Stimulated activated CD4-positive, alpha-beta T cell treated with anti-CD3 and anti-CD28 coated beads, Interleukin-1b, Interleukin-23, amount 100 ng/mL, for 1 hour (primary cell): ENCODE measurements at places on chromosomes 6 and 20.

DNA sequence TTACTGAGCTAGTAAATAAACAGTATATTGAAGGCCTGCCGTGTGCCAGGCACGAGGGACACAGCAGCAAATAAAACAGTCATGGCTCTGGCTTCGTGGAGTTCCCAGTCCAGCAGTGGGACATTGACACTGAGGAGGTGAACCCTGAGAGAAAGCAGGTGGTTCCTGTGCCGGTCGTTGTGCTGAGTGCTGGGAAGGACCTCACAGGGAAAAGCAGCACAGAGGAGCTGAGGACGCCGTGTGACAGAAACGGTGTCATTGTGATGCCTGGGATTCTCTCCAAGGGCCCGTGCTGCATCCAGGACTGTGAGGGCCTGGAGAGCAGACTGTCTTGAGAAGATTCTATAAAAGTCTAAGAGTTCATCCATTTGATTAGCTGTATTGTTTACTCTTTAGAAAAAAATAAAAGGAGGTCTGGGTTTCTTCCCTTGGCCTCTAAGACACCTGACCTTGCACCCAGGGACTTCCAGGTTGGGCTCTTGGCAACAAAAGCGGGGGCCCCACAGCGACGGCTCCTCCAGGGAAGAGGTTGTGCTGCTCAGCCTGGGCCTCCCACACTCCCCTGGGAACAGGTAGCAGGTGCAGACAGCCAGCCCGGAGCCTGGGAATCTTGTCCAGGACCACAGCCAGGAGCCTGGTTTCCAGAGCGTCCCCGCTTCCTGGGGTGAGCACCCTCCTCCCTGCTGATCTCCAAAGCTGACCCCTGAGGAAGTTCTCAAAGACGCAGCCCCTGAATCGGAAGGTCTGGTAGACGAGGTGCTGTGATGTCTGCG is 251.2 kb upstream of the PMEPA1 start:
- DNase-seq = no peak

- no peak for DNase-seq
These were observed 3.2 kb downstream of the TTBK1 start for GRCh38 chr6:43246301-43247113.

- no peak for DNase-seq
These were observed 13.3 kb downstream of the GRM4 start for GRCh38 chr6:34132486-34133185.

- no peak for DNase-seq
These were observed 26.9 kb downstream of the RING1 start for GRCh38 chr6:33235221-33235634.

- DNase-seq = no peak
These were observed 332.6 kb downstream of the UTRN start for GRCh38 chr6:144617708-144618107.

GRCh38 chr6:52929321-52930164 is 20.0 kb upstream of the GSTA3 start:
- no peak for DNase-seq

DNA sequence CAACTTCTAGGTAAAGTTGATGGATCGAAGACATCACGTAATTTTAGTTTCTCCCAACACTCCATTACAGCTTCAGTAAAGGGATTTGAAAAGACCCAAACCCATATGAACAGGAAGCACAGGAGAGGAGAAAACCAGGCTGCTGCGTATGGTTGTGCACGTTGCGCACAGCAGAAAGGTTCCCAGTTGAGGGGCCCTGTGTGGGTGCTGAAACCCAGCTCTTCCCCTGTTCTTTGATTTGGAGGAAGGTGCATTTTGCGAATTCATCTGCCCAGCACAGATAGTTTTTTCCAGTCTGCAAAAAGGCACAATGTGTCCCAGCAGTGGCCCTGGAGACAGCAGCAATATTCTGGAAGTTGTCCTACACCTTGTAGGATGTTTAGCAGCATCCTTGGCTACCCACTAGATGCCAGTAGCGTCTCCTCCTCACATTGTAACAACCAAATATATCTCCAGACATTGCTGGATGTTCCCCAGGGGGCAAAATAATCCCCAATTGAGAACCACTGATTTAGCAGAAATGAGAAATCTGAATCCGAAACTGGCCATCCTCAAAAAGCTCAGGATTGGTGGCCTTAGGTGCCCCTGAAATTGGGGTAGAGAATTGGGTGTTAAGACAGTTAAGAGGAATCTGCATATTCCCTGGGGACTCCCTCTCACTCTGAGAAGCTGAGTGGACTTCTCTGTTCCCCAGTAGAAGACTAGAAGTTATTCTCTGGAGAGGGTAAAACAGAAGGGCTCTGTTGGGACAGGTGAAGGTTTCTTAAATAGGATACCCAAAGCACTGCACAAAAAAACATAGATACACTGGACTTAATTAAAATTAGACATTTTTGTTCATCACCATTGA is 12.2 kb downstream of the SUN5 start:
- no peak for DNase-seq

- no peak for DNase-seq
These were observed 209.3 kb upstream of the SOX4 start for GRCh38 chr6:21384216-21384615.

- DNase-seq = no peak
These were observed 130.3 kb downstream of the GRM4 start for GRCh38 chr6:34015586-34015985.
